ENCODE measurements at places on chromosomes 5 and 9.

GRCh38 chr9:104961238-104961637 is 33.3 kb upstream of the ABCA1 start:
- DNase-seq, result peak; percentile 18

DNA sequence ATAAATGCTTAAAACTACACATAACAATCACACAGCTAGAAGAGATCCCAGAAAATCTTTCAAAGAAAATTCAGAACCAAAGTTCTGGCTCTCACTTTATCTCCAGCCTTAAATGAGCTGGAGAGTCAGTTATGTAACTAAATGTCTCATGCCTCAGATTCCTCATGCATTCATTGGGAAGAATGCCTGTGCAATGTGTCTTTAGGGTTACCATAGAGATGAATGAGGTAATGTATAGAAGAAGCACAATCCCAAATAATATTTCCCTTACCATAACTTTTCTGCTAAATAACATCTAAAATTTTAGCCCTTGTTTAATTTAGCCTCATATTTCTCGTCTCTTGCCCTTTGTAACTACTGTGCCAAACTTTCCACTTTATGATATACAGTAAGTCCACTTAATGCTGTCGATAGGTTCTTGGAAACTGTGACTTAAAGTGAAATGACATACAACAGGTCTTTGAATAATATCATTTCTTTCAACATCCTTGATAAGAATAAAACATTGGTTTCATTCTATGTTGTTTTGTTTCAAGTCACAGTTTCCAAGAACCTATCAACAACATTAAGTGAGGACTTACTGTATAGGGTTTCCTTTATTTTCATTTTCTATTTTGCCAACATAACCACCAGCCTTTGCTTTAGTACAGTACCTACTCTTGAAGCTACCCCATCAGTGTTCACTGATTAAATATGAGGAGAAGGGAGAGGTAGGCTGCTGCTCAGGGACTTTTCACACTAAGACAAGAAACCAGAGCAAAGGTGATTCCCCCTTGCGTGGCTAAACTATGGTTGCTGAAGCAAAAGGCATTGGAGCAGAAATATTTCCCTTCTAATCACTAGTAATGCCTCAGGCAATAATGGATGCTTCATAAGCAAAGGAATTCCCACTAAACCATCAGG is 295.7 kb upstream of the PTGER4 start:
- DNase-seq, result no peak

DNA sequence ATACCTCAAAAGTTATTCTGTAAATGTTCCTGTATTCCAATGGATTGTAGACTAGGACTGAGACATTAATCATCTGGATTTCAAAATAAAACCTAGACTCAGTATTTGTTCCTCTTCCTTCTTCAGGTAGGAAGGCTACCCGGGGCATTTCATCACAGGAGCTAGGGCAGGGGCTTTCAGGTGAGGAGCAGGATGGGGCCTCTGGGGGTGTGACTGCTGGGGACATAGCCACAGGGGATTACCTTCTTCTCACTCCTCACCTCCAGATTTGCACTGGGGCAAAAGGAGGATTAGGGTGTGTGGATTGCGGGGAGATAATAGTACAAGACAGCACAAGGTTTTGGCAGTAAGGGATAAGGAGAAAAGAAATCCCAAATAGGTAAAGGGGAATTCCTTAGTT is 37.9 kb upstream of the SRP19 start:
- DNase-seq, result no peak

DNA sequence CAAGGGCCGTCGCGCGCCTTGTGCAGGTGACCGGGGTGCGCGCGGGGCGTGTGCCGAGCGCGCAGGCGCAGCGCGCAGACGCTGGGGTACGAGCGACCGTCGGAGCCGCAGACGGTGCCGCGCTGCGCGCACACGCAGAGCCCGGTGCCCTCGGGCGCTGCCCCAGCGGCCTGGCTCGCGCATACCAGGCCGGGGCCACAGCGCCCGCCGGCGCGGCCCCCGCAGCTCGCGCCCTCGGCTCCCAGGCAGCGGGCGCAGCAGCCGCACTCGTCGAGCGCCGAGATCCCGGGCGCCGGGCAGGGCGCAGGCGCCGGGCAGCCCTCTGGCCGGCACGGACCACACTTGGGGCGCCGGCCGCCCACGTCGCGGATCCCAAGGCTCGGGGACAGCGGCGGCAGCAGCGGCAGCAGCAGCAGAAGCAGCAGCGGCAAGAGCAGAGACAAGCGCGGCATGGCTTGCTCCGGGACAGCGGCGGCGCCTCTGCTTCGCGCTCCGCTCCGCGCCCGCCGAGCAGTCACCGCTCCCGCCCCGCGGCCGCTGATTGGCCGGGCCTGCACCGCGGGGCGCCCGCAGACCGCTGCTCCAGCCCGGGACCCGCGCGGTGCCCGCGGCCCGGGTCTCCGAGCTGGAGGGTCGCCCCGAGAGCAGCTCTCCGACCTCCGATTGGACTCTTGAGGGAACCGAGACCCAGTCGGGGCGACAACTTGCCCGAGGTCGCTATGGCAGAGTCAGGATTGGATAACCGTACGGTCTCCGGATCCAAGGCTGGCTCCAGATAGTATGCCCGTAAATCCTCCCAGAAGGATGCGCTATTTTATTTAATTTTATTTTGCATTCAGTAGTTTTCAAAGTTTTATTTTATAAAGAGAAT is at the start of gene IGFBPL1:
Gene IGFBPL1 (minus strand): TSS at position 482 of the 871 bp plus-strand sequence. CDS start 30 bp downstream, at position 452.
- no peak for DNase-seq

- DNase-seq, result no peak
These were observed 12.5 kb downstream of the SMARCA2 start for GRCh38 chr9:2027543-2028160.

- no peak for DNase-seq
These were observed 65.5 kb upstream of the DMRT3 start for GRCh38 chr9:911005-911404.

GRCh38 chr9:13971415-13971814 is 342.5 kb downstream of the NFIB start:
- DNase-seq, result no peak

DNA sequence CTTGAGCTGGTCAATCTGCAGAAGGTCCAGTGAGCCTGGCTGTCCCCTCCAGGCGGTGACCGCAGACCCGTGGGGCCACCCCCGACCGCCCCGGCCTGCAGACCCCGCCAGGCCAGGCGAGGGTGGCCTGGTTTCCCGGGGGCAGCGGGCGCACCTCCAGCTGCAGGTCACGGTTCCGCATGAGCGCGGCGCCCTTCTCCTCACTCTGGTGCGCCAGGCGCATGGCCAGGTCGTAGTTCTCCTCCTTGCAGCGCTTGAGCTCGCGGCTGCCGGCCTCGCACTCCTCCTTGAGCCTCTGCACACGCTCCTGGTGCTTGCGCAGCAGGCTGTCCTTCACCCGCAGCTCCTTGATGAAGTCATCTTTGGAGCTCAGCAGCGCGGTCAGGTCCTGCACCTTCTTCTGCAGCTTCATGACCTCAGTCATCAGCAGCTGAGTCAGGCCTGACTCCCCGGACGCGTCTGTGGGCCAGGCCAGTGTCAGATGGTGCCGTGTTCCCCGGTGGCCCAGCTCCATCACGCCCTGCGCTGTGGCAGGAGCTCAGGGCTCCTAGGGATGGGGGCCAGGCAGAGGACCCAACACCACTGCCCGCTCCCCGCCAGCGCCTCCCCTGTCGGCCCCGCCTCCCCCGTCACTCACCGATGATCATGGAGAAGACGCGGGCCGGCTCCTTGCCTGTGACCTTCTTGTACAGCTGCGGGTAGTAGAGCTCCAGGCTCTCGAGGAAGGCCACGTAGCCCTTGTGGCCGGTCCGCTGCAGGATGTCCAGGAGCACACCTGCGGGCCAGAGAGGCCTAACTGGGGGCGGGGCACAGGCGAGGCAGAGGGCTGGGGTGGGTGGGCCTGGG is 2.6 kb downstream of the CARD9 start:
- DNase-seq, result no peak

DNA sequence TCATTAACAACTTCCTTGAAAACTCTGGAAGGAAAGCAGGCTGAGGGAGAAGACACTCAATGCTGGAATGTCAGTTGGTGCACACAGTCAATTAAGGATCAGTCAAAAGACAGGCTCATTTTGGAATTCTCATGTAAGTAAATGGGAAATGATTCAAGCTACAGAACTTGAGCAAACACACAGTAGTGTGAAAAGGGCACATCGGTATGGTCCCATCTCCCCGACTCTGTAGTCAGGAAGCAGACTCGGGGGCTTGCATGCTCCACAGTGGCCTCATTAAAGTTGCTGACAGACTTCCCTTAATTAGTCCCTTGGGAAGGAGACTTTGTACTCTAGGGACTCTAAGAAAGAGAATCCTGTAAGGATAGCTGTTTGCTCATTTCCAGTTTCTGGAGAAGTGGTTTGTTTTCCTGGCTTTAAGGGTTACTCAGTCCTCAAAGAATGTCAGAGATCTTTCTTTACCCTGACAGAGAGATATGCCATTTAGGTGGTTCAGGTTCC is 339.2 kb downstream of the ADAMTS6 start:
- DNase-seq, result no peak

DNA sequence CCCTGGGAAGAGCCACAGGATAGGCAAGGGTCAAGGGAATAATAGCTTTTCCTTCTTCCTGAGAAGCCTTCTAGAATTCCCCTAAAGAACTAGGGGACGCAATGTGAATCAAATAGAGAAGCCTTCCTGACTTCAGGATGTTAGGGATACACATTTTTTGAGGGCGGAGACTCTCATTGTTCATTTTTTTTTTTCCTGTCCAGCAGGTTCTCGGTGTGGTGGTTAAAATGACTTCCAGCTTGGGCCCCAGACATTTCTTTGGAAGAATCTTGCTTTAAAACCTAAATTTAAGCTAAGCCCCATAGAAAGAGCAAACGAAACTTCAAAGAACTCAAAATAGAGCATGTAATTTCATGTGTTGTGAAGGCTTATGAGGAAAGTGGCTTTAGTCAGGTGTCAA is 80.8 kb downstream of the IQGAP2 start:
- DNase-seq, result no peak

DNA sequence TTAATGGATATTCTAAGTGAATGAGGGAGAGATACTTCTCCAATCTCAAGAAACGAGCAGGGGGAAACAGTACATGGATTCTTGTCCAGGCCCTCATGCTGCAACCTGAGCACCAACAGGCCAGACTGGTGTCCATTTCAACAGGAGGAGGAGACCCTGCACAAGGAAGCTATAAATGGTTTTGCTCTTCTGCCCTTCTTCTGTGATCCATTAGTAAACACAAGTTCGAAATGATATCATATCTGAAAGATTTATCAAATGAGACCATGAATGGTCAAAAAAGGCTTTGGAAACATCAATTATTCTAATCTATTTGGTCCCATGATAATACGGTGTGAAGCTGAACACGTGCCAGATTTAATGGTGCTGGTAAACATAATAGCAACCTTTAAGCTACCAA is 109.8 kb downstream of the NR6A1 start:
- no peak for DNase-seq

- DNase-seq, result no peak
These were observed 302.2 kb downstream of the DIRAS2 start for GRCh38 chr9:90340421-90340820.

DNA sequence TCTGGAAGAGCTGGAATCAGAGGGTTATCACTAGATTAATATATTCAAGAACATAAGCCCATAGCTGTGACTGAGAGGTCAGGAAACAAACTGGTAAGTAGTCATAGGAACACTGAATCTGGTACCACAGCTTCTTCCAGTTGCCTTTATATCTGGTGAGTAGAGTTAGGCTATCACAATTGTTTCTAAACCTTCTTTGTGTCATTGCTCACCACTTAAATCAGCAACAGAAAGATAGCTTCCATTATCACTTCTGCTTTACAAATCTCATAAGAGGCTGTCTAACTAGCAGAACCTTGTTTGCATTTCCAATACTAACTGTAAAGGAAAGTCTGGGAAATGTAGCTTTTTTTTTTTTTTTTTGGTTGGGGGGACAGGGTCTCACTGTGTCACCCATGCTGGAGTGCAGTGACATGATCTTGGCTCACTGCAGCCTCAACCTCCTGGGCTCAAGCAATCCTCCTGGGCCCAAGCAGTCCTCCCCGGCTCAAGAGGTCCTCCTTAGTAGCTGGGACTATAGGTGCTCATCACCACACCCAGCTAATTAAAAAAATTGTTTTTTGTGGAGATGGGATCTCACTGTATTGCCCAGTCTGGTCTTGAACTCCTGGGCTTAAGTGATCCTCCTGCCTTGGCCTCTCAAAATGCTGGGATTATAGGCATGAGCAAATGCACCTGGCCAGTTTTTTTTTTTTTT is 22.0 kb downstream of the CDC42SE2 start:
- no peak for DNase-seq

- DNase-seq, result no peak
These were observed 74.9 kb downstream of the FBXL7 start for GRCh38 chr5:15574806-15575325.

DNA sequence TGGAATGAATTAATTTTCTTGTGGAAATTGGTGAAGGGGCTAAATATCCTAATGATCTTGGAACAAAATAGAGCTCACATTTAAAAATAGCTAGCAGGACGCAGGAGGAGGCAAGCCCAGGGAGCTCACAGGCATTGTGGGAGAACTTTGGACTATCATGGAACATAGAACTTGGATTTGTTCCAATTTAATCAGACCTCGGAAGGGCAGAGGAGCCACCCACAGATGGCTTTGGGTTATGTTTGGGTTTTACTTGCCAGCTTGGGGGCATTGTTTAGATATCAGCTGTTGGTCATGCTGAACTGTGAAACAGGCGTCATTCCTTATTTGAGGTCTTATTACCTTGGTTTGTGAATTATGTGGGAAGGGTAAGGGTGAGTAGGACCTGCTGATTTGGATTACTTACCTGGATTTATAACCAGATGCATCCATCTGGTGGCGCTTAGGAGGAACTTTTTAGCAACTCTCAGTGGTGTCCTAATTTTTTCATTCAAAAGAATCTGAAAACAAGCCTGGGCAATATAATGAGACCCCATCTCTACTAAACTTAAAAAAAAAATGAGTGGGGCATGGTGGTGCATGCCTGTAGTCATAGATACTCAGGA is 14.1 kb upstream of the PTGR1 start:
- DNase-seq, result no peak

GRCh38 chr5:124773315-124774311 is 27.2 kb upstream of the ZNF608 start:
- DNase-seq, result no peak

DNA sequence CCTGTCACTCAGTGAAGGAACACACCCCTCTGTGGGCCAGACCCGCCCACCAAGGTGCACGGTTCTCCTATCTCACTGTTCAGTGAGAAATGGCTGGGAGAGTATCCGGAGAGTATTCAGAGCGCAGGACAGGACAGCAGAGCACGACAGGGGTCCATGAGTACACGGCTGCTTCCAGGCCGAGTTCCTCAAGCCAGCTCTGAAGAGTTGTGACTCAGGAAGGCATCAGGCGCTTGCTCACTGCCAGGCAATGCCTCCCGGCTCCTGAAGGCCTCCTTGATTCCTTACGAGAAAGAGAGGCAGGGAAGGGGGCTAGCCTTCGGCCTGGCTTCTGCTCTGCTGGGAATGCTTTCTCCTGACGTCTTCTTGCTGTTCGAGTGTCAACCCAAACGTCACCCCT is 132.1 kb upstream of the PPP1R26 start:
- DNase-seq, result no peak

DNA sequence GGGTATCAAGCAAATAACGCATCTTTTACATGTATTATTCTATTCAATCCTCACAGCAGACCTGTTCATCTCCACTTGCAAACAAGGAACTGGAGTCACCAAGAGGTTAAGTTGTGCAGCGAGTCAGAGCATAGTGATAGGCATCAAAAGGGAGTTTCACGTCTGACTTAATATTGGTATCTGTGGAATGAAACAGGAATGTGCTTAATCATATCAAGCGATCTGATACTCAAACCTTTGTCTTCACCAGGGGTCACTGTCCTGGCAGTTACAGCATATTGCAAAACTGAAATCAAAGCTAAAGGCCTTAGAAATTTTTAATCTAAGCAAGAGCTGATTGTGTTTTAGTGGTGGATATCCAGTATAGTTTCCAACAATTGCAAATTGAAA is 271.6 kb downstream of the PLK2 start:
- DNase-seq, result no peak
